T-cell (primary cell): ENCODE measurements at places on chromosomes 7 and 10. TPM values are rescaled to one million over a fixed set of nuclear protein-coding genes. Genes with fewer than 3 reads are reported as not detected.

DNA sequence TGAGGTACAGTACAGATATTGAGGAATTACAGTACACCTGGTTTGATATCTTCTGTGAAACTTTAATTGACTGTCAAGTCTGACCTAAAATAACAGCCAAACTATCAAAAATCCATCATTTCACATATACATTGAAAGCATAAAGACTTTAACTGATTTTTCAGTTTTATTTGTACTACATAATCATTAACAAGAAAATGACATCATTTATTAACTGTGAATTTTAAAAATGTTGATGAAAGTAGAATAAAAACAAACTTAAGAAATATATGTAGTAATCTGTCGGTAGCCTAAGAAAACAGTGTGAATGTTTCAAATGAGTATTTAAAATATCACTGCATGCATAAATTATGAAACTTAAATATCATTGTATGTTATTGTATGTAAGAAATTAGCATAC is 836.7 kb upstream of the GHITM start:
- no peak for DNase-seq
- H3K4me1 ChIP-seq: no peaks in the 10 kb centered on the region
- H3K27ac ChIP-seq: no peak overlapping the region
- H3K27me3 ChIP-seq: no peaks in the 10 kb centered on the region
- no peaks in the 10 kb centered on the region for H3K36me3 ChIP-seq
- no peak overlapping the region for H3K4me3 ChIP-seq

GRCh38 chr7:84701524-84702306 is 485.1 kb downstream of the SEMA3D start:
- H3K4me3 ChIP-seq: no peak overlapping the region
- no peaks in the 10 kb centered on the region for H3K4me1 ChIP-seq
- H3K27ac ChIP-seq: no peak overlapping the region

GRCh38 chr7:119090851-119091250 is 866.3 kb downstream of the ANKRD7 start:
- H3K4me1 ChIP-seq: no peaks in the 10 kb centered on the region
- DNase-seq: no peak
- no peaks in the 10 kb centered on the region for H3K36me3 ChIP-seq

DNA sequence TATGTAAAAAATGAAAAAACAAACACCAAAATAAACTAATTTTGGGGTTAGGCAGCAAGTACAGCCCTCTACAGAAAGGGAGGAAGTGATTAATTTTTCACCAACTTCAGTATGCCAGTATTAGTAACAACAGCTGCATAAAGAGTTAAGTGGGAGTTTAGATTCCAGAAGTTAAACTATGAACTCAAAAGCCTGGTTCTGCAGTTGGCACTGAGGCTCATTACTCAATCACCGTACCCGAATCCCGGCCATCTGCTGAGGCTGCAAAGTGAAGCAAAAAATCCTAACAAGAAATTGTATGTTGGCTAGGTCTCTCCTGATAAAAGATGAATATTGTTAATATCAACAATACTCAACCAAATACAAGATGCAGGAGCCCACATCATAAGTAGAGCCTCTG is 4.0 kb downstream of the NUDT5 start:
- H3K36me3 ChIP-seq: no peaks in the 10 kb centered on the region
- peaks cover 12% of the 10 kb centered on the region for H3K4me1 ChIP-seq
- no peak overlapping the region for H3K27ac ChIP-seq

- peaks cover 16% of the 10 kb centered on the region for H3K36me3 ChIP-seq
- H3K4me3 ChIP-seq: no peak overlapping the region
- H3K4me1 ChIP-seq: no peaks in the 10 kb centered on the region
- H3K27ac ChIP-seq: no peak overlapping the region
Measured at GRCh38 chr7:44111761-44112160, 7.6 kb downstream of the AEBP1 start.

DNA sequence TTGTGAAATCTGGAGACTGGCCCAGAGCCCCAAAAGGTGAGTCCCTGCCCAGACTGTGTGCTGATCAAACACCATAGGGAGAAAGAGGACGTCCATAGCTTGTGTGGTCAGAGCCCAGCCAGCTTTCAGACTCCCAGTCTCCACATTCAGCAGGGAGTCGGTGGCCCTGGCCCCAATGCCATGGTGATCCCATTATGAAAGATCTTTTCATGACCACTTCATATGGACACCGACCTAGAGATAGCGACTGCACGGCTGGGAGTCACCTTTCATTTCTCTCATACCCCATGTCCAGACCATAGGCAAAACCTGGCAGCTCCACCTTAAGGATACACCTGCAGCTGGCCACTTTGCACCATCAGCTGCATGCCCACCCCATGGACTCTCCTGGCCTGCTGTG is 126.4 kb downstream of the ARHGAP22 start:
- H3K4me1 ChIP-seq: no peaks in the 10 kb centered on the region
- no peak overlapping the region for H3K27ac ChIP-seq
- no peak for DNase-seq
- no peaks in the 10 kb centered on the region for H3K36me3 ChIP-seq

GRCh38 chr10:77485847-77486246 is 151.8 kb downstream of the KCNMA1 start:
- no peak overlapping the region for H3K4me3 ChIP-seq
- H3K27me3 ChIP-seq: no peaks in the 10 kb centered on the region
- no peak overlapping the region for H3K27ac ChIP-seq

FRMD4A gene
- total RNA-seq: 1.3 TPM

ITPRIP gene
- 16.9 TPM for total RNA-seq

CLEC2L gene
- total RNA-seq: not detected

STRIP2 gene
- total RNA-seq: 0.40 TPM

EPHB6 gene
- total RNA-seq: 37.2 TPM

MAGI2 gene
- total RNA-seq: 0.77 TPM
